ENCODE measurements at places on chromosomes 4 and X.

DNA sequence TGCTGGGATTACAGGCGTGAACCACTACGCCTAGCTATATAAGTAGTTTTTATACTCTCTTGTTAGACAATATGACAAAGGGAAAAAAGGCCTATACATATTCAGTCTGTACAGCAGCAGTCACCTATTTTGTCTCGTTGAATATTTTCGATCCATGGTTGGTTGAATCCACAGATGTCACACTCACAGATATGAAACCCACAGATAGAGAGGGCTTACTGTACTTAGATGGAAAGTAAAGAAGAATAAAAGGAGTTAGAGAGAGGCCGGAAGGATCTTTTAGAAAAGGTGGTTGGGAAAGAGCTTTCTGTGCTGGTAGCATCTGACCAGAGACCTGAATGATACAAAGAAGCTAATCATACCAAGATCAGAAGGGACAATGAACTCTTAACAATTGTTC, 38.3 kb upstream of the SPINK2 start:
- no peak for DNase-seq

DNA sequence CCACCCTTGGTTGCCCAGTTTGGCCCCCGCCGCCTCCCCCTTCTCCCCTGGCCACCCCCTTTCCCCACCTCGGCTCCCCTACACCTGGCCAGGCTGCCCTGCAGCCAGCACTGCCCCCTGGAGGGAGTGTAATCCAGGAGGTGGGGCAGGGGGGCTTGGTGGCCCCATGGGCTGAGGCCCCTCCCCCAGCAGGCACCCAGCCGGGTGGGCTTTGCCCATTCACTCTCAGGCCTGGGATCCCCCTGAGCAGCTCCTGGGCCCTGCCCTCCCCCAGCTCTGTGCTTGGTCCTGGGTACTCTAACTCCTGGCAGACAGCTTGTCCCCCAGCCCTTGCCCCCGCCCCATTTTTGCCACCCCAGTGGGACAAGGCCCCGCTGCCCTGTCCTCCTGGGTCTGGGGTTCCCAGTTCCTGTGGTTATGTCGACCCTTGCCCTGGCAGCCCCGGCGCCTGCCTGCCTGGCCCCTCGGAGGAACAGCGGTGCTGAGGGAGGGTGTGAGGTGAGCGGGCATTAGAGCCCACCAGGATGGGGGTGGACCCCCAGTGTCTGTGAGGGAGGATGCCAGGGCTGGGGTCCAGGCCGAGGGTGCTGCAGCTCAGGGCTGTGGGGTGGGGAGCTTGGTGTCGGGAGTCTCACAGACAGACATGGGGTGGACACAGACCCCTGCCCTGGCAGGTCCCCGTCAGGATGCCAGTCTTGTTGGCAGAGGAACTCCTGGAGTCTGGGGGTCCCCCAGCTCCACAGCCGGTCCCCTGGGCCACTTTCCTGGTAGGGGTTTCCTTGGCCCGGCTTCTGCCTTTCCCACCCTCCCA, 10.2 kb downstream of the NAT8L start:
- no peak for DNase-seq

DNA sequence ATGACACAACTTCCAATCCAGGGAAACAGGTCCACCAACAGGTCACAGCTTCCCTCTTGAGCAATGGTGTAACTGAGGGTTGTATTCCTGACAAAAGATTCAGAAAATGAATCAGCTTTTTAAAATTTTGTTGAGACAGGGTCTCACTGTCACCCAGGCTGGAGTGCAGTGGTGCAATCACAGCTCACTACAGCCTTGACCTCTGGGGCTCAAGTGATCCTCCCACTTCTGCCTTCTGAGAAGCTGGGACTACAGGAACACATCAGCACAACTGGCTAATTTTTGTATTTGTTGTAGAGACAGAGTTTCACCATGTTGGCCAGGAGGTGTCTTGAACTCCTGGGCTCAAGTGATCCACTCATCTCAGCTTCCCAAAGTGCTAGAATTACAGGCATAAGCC, 43.7 kb downstream of the SAT1 start:
- DNase-seq, result no peak

- no peak for DNase-seq
Measured at GRCh38 chr4:152278172-152278504, 257.8 kb downstream of the FBXW7 start.

DNA sequence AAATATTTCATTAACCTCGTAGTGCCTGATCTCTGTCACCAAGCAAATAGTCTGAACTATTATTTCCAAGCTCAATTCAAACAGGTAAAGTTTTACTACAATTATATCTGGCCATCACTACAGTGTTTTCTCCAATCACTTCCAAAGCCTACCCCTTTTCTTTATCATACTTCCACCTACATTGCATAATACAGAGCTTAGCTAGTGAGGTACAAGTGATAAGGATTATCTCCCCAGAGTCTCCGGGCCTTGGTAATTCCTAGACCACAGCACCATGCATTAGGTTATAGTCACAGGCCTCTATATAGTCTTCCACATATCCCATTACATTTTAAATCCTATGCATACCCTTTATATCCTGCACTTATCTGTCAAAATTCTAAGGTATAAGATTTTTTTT, 154.2 kb downstream of the SNCA start:
- no peak for DNase-seq

- DNase-seq, result no peak
Measured at GRCh38 chrX:89034679-89035078, 287.7 kb downstream of the CPXCR1 start.

- DNase-seq, result peak; percentile 31
Measured at GRCh38 chr4:16227462-16227868, 1.2 kb upstream of the TAPT1 start.

- no peak for DNase-seq
Measured at GRCh38 chrX:65634732-65635131, 32.7 kb upstream of the MSN start.

- DNase-seq, result no peak
Measured at GRCh38 chrX:31609130-31609529, 537.3 kb upstream of the FTHL17 start.

GRCh38 chr4:155530857-155531256, 135.8 kb upstream of the GUCY1A1 start:
- DNase-seq, result no peak

DNA sequence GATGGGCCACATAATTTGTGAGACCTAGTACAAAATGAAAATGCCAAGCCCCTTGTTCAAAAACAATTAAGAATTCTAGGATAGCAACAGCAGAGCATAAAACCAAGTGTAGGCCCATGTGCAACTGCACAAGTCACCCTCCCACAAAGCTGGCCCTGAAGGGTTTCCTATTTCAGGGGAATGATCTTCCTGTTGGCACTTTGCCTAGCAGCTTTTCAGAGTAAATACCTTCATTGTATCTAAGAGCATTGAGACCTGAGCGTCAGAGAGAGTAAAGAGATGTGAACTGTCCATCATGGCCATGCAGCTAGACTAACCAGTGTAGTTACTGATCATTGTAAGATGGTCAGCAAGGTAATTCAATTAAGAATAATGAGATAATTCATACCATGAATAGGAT, 113.6 kb downstream of the CNKSR2 start:
- DNase-seq, result no peak

- no peak for DNase-seq
Measured at GRCh38 chr4:80438016-80438415, 102.5 kb downstream of the CFAP299 start.

GRCh38 chr4:86452422-86452891, 92.6 kb upstream of the MAPK10 start:
- no peak for DNase-seq

GRCh38 chrX:22128961-22129360, 96.8 kb downstream of the PHEX start:
- DNase-seq, result no peak

GRCh38 chr4:125091-125771, 930 bp downstream of the ZNF718 start:
- peak; percentile 21 for DNase-seq

- no peak for DNase-seq
Measured at GRCh38 chr4:183129675-183130074, 30.6 kb downstream of the WWC2 start.
